ENCODE measurements at places on chromosomes 7 and 10.

DNA sequence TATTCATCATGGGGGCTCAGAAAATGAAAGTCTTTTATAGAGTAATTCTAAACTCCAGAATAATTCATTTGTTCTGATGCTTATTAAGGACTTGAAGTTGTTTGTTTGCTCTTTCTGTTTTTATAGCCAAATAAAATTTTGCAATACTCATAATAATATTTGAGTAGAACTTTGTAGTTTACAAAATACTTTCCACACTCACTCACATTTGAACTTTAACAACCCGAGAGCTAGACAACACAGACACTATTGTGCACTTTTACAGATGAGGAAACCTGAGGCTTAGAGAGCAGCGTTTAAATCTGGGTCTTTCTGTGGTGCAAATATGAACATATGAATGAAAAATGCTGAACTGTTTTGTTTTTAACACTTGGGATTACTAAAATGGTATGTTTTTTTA, 126.8 kb downstream of the KAT6B start:
- DNase-seq: no peak

DNA sequence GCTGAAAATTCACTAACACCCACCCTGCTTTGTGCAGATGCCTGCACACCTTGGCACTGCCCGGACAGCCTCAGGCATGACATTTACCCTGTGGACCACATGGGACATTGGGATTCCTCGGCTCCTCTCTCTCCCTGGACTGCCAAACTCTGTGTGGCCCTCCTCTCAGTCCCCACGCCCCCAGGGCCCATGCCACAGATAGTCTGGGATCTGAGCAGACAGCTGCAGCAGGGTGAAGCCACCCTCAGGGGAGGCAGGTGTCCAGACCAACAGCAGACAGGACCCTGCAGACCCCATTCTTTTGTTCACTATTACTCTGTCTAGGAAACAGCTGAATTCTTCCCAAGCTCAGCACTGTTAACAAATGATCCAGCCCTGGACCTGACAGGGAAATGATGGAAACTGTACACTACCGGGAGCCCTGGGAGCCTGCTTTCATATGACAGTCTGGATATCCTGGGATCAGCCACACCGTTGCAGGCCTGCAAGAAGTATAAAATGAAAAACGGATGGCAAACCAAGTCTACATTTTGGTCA, 83.4 kb downstream of the VOPP1 start:
- DNase-seq: no peak

DNA sequence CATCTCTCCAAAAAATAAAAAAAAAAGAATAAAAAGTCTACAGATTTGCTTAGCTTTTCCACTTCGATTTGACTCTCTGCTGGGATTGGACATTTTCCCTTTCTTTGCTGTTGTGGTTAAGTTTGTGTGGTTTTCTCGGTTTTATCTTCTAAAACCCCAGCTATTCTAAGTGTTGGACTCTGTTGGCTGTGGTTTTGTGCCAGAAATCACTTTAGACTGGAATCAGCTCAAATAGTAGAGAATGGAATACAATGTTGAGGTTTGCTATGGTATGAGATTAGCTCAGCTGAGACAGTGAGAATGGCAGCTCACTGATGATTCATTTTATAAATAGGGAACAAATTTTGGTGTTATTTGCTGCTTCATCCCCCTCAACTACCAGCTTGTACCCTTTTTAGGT, 116.0 kb downstream of the BUB3 start:
- DNase-seq: no peak

GRCh38 chr10:9289811-9290210, 1235.3 kb downstream of the GATA3 start:
- no peak for DNase-seq

GRCh38 chr7:144728551-144728950, 107.3 kb downstream of the TPK1 start:
- no peak for DNase-seq

GRCh38 chr7:30899630-30900029, 12.0 kb upstream of the AQP1 start:
- DNase-seq: no peak

GRCh38 chr10:124423813-124424212, 5.1 kb upstream of the OAT start:
- DNase-seq: no peak

GRCh38 chr10:88178758-88179157, 315.3 kb downstream of the PTEN start:
- DNase-seq: no peak

DNA sequence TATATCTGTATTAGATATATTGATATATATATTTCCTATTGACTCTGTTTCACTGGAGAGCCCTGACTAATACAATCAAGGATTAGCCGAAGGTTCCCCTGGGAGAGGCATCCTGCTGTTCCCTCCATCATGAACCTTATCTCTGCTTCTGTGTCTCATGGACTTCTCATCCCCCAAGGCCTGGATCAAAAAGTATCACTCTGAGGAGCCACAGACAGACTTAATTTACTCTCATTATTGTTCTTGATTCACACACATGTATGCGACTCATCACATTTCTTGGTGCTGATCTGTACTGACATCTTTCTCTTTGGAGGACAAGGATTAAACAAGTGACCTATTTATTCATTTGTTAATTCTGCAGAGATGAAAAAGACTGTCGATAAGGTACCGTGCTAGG, 550.2 kb downstream of the KCNMA1 start:
- no peak for DNase-seq

GRCh38 chr10:77188521-77188920, 449.1 kb downstream of the KCNMA1 start:
- no peak for DNase-seq

DNA sequence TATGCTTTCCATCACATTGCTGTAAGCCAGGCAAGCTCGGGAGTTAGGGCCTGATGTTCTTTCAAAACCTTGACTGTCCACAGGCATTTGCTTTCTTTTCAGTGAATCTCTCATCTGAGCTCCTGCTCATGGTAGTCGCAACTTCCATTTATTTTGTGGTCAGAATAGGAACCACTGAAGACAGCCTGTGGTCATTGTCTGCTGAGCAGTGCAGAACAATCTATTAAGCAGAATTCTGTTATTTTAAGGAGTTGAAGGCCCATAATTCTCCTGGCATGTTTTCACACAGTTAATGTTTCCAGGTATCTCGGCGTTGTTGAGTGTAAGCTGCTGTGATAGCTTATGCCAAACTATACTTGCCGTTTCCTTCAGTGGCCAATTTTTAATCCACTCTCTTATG, 491.1 kb upstream of the AKR1E2 start:
- no peak for DNase-seq

- no peak for DNase-seq
Measured at GRCh38 chr10:26737730-26738129, 40.2 kb downstream of the PDSS1 start.

DNA sequence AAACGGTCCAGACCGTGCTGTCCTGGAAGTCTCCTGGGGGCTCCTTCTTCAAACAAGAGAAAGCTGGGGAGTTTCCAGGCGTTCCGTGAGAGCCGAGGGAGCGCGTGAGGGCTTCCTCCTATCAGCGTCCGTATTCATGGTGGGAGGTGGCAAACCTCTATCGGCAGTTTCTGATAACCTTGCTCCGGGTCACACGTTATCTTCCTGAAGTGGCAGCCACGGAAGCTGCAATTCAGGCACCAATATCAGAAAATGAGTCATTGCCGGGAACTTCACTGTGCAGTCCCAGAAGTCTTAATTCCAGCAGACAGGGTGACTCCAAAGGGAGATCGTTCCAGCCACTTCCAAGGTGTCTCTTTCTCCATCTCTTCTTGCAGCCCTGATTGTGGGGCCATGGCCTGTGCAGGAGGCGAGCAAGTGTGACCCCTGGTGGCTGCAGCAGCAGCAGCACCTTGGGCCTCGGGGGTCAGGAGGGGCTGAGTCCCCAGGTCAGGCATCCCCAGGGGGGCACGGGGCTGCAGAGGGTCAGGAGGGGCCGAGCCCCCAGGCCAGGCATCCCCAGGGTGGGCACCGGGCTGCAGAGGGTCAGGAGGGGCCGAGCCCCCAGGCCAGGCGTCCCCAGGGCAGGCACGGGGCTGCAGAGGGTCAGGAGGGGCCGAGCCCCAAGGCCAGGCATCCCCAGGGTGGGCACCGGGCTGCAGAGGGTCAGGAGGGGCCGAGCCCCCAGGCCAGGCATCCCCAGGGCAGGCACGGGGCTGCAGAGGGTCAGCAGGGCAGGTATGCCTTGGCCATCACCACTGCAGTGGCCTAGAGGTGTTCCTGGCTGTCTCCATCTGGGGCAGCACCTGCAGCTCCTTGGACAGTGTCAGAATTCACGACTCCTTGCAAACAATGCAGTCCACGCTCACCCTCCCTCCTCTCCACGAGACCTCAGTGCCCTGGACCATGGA, 538.7 kb downstream of the DNAJB6 start:
- no peak for DNase-seq

- no peak for DNase-seq
Measured at GRCh38 chr7:157150882-157151281, 12.2 kb downstream of the UBE3C start.

DNA sequence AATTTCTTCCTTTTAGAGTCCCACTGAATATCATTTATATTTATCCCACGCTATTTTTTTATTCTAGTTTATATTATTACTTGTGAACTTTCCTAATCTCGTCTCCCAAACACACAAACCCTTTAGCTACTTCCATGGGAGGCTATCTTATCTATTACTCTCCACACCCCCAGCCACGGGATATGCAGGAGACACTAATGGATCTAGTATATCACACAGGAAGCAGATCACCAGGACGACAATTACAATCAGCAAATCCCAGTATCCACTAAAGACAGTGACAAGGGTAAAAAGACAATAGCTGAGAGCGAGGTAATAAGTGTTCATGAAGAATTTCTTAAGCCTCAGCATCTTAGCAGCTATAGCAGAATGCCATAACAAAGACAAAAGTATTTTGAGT, 3.8 kb upstream of the AKR1E2 start:
- DNase-seq: no peak

- no peak for DNase-seq
Measured at GRCh38 chr10:79189181-79189580, 120.4 kb downstream of the ZMIZ1 start.

GRCh38 chr7:90858546-90858945, 262.4 kb downstream of the CDK14 start:
- DNase-seq: no peak

All from keratinocyte (primary cell).